BJ (cell line): ENCODE measurements at places on chromosomes 6 and 20.

GRCh38 chr6:147648916-147649315 is 140.4 kb downstream of the SAMD5 start:
- no peak for DNase-seq

GRCh38 chr6:10643201-10643651 is 51.2 kb downstream of the C6orf52 start:
- DNase-seq, result no peak

- DNase-seq, result no peak
Observed at GRCh38 chr6:163123098-163123497, 291.4 kb upstream of the QKI start.

DNA sequence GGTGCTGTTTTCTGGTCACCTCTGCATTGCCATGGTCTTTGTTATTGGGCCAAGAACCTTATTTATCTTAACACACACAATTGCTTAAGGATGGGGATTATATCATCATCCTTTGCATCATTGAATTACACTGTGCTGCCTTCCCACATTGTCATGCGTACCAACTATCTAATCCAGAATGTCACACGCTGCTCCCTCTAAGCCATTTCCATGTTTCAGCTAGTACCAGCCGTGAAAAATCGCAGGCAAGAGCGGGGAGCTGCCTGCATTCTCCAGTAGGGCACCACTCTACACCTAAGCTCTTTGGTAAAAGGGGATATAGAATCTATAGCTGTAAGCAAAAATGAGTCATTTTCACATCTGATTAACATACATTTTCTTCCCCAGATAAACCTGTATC is 277.0 kb downstream of the PRL start:
- no peak for DNase-seq

GRCh38 chr6:126949786-126950185 is 168.7 kb upstream of the RSPO3 start:
- DNase-seq, result no peak

DNA sequence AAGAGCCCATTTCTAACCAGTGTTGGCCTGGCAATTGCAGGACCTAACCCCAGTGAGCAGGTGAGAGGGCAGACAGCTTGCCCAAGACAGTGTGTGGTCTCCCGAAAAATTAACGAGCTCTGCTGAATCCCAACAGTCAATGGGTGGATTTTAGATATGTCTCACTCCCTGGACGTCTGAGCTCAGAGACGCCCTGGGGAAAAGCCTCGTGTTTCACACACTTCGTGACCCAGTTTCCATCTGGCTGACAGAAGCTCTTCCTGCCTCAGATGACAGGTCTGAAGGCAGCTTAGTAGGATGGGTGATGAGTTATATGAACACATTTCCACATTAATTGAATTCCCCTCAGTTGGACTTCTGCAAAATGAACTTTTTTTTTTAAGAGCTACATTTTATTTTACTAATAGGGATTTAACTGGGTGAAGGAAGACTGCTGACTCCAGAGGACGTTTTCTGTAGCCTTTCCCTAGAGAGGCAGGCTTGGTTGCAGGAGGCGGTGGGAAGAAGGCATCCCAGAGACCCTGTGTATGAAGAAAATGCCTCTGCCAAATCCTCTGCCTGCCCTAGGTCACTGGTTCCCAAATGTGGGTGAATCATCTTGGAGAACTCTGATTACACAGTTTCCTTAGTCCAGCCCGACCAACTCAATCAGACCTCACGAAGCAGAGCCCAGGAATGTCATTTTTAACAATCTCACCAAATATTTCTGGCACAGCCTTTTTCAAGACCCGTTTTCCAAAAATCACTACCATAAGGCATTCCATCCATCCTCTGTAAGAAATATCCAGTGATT is 71.7 kb upstream of the LY86 start:
- no peak for DNase-seq

DNA sequence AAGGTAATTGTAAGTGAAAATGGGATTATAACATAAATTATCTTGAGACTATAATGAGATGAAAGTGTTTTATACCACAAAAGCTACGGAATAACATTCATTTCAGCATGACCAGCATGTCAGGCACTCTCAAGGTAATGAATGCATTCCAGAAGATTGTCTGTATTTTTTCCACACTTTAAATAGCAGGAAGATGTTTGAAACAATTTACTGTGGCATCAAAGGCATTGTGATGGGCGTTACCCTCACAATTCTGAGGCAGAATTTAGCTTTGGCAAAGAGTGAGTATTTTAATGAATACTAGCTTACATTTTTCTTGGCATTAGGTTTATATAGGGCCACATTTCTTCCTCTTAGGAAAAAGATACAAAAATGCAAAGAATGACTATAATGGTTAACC is 627.2 kb downstream of the BCKDHB start:
- no peak for DNase-seq

DNA sequence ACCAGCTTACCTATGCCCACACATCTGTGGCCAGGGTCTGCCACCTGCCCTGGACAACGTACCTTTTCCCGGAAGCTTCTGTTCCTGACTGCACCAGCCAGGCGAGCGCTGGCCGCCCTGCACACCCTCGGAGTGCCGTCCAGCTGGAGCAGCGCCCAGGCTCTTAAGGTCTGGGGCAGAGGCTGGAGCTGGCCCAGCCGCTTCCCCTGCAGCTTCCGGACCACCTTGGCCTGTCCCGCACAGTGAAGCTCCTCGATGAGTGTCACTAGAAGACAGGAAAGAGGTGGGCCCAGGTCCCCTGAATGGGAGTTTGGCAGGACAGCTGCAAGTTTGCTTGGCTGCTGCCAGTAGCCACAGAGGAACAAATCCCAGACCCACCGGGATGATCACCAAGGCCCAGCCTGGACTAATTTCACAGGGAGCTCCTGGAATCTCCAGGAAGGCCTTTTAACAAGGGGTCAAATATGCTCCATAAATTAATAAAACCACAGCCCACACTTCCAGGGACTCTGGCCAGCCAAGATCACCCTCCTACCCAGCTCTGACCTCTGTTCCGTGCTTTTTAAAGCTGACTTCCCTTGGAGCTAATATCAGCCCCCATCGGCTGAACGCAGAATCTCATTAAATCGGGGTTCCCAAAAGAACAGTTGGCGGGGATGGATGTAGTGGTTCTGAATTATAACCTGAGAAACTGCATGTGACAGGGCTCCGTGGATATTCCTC is 82.3 kb downstream of the PTPN1 start:
- DNase-seq, result no peak

DNA sequence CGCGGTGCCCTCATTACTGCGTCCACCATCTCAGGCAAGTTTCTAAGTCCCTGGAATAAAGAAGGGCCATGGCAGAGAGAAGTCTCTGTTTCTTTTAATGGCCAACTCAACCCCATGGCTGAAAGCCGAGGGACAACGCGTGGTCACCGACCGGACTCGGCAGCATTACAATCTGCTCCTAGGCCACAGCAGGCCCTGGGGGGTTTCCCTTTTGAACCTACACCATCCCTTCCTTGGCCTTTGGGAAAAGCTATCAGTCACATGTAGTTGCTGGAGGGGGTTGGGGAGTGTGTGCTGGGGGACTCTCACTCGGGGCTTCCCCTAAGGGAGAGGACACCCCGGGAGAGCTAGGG is 11.1 kb upstream of the FAM83C start:
- no peak for DNase-seq

GRCh38 chr6:132405143-132405915 is 4.1 kb upstream of the MOXD1 start:
- DNase-seq, result no peak

DNA sequence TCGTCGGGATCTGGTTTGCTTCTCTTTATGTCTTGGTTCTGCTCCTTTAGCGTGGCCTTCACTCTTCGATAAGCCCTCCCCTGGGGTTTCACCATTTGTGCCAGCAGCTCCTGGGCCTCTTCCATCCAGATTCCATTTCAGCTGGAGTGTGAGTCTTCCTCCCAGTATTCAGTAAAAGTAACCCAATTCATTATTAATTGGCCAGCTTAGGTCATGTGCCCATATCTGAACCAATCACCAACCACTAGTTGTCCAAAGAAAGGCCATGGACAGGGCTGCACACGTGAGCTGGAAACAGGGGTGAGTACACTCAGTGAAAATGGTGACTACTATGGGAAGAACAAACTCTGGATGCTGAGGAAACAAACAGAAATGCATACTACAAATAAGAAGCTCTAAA is 2.8 kb upstream of the DOK5 start:
- no peak for DNase-seq

- peak; percentile 81 for DNase-seq
Observed at GRCh38 chr6:112877134-112878100, 530.3 kb downstream of the RFPL4B start.

DNA sequence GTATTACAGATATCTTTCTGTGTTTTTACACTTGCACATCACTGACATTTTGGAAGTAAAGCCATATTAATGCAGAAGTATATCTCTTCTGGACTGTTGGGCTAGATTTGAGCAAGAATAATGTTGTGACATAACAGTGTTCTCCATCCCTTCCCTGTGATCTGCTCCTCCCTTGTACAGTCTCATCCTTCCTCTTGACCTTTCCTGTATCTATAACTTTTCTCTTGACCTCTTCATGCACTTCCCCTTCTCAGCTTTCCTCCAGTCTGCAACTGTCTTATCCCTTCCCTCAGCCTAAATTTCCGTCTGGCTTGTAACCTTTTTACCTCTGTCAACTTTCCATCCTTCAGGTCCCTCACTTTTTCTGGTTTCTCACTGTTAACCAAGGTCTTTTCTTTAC is 29.8 kb downstream of the NCOA3 start:
- no peak for DNase-seq

DNA sequence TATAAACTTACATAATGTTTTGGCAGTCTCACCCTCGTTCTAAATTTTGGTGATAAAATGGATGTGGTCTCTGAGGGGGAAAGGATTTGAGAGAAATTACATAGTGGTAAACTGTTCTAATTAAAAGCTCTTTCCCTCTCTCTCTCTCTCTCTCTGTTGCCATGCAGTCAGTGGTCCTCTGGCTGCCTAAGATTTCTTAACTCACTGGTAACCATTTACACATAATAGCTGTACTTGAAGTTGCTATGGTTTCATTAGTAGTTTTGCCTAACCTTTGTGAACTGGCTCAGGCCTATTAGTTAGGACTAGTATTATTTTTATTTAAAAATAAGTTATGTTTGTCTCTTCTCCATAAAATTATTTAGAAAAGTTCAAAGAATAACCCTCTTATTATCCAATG is 42.0 kb downstream of the MAPK14 start:
- DNase-seq, result no peak

- no peak for DNase-seq
Observed at GRCh38 chr6:145816392-145816791, 1.8 kb upstream of the FBXO30 start.

GRCh38 chr20:4870906-4871305 is 130.4 kb downstream of the SLC23A2 start:
- no peak for DNase-seq

- DNase-seq, result no peak
Observed at GRCh38 chr20:58388028-58388601, 914 bp upstream of the VAPB start.

DNA sequence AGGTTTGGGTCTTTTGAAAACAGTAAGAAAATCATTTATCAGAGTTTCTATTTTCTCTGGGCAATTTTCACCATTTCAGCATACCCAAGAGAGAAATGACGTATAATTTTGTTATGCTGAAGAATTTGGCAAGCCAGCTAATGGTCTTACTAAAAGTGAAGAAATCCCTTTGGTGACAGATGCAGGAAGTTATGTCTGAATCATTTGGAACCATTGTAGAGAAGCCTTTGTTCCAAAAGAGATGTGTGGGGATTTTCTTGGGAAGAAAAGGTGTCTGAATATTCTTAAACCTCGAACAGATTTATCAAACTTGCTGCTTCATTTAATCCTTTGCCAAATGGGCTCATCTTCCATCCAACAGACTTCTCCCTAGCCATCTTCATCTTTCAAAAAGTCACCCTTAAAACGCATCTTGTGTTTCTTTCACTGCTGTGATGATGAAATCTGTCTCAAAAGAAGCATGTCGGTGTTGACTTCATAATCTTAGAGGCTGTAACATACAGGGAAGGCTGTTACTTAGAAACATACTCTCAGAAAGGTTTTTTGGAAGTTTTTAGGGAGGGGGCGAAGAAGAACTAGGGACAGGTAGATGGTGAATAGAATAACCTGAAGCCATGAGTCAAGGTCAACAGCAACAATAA is 39.5 kb downstream of the CITED2 start:
- peak; percentile 59 for DNase-seq
